ENCODE measurements at places on chromosomes 7 and 10.

- DNase-seq: peak; percentile 61
Observed at GRCh38 chr10:12042409-12042796, 206 bp downstream of the UPF2 start.

- peak; percentile 58 for DNase-seq
Observed at GRCh38 chr10:90276894-90277475, 575.6 kb downstream of the KIF20B start.

- no peak for DNase-seq
Observed at GRCh38 chr7:24717247-24717622, 40.0 kb downstream of the GSDME start.

DNA sequence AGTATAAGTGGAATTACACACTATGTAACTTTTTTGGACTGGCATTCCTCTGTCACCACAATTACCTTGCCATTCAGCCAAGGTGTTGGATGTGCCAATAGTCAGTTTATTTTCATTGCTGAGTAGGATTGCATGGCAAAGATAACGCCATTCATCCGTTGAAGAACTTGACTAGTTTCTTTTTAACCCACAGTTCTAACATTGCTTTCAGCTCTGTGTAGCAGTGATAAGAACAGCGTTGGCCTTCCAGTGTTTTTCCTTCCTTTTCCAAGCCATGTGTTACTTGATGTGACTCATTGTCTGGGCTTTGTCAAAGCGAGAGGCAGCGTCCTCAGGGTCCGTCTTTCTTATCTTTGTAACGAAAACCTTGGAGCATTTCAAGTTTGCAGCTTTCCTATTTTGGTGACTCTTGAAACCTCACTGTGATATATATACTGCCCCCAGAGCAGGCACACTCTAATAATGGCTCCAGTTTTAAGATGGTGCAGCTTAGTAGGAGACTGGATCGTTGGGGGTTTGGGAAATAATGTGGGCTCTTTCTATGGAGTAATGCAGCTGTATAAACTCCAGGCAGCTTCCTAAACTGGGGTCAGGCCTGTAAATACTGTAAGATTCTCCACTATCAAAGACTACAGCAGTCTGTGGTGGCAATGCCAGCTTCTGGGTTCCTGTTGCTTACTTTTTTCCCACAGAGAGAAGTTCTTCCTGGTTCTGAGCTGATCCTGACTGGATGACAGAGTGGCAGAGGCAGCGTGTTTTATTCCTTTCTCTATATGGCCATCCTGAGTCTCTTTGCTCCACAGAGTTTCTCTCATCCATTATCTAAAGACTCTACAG, 41.7 kb downstream of the AKR1E2 start:
- DNase-seq: no peak

DNA sequence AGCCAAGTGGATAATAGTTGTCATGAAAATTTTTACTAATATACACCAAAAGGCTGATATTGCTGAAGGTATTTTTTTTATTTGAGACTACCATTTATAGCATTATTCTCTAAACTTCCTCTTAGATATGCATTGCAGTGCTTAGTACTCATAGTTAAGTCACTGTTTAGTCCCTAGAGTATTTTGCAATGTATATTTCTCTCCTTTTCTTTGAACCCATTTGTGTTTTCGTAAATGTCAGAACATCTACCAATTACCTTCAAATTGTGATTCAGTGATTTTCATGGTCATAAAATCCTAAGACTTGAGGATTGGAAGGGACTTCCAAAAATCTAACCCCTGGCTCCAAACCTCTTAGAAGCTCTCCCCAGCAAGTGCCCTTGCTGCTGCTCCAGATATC, 21.5 kb upstream of the CYP26C1 start:
- DNase-seq: peak; percentile 24

DNA sequence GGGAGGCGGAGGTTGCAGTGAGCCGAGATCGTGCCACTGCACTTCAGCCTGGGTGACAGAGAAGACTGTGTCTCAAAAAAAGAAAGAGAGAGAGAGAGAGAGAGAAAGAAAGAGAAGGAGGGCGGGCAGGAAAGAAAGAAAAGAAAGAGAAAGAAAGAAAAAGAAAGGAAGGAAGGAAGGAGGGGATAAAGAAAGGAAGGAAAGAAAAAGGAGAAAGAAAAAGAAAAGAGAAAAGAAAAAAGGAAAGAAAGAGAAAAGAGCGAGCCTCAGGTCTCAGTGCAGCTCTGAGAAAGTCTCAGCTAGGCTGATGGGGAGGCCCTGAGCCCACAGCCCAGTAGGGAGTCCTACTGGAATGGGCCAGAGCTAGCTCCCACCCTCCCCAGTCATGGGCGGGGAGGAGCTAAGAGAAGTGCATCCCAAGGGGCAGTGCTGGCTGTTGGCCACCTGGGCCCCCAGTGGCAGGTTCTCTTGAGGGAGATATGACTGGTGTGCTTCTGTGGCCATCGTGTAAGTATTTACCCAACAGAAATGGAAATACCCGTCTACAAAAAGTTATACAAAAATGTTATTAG, 69.3 kb downstream of the ABRAXAS2 start:
- no peak for DNase-seq

DNA sequence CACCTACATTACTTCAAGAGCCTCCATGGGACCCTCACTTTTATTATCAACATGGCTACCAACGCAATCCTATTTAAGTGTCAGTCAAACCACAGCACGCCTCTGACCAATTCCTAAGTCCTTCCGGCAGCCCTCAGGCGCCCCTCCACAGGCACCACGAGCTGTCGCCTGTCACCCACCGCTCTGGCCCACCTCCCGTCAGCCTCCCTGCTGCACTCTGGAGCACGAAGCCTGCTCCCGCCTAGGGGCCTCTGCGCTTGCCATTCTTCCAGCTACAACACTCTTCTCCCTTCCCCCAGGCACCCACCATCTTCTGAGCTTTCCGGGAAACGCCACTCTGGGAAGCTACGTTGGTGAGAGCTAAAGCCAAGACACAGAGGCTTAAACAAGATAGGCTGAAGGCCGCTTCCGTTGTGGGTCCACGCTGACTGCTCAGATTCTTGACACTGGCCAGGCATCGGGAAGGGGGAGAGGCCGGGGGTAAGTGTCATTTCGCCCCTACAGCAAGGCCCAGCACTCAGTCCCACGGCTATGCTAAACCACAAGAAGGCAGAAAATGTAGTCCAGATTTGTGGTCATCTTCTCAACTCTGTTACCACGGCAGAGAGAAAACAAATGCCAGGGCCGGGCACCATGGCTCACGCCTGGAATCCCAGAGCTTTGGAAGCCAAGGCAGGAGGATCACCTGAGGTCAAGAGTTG, 56.7 kb downstream of the GNA12 start:
- DNase-seq: no peak

- peak; percentile 94 for DNase-seq
Observed at GRCh38 chr10:80154978-80155695, 22.6 kb downstream of the PLAC9 start.

- DNase-seq: peak; percentile 38
Observed at GRCh38 chr10:125692196-125692595, 9.2 kb upstream of the TEX36 start.

- DNase-seq: no peak
Observed at GRCh38 chr7:152858761-152859160, 99.2 kb downstream of the ACTR3B start.

- DNase-seq: no peak
Observed at GRCh38 chr10:128211064-128211504, 84.9 kb upstream of the MKI67 start.

- DNase-seq: peak; percentile 61
Observed at GRCh38 chr10:29482591-29483431, 152.0 kb downstream of the SVIL start.

DNA sequence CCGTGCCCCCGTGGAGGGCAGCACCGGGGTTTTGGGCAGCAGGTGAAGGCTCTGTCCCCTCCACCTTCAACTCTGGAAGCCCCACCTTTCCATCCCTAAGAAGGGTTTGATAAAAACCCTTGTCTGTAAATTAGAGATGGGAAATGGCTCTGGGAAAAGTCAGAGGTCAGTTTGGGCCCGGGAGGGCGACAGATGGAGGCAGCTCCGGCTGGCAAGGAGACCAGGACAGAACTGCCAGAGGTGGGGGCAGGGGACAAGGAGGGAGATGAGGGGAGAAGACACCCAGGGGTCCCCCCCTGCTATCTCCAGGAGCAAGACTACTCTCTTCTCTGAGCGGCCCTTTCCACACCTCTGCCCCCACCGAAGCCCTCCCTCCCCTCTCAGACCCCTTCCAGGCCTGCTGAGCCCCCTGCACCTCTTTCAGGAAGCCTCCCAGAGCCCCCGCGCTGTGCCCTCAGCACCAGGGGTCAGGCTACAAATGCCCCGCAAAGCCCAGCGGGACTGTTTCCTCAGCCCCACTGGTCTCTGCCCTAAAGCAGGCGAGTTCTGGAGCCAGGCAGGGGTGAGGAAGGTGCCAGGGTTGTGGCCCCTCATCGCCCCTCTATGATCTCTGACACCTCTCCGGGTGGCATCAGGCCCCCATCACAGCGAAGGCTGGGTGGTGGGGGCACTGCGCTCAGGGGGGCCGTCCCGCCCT, 980 bp upstream of the SH2B2 start:
- DNase-seq: no peak

- peak; percentile 80 for DNase-seq
Observed at GRCh38 chr7:66140924-66141323, 26.3 kb downstream of the CRCP start.

DNA sequence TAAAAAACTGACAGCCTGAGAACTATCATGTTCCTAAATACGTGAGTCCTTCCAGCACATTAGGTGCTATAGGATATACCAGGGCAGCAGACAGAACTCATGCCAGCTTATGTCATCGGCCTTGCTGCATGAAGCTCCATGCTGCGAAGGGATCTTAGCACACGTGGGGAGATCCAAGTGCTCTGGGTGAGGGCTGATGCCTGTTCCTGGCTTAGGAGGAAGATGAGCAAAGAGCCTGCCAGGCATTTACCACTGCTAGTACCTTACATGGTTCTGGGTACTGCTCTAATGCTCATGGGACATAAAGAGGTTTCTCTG, 43.2 kb downstream of the SVIL start:
- no peak for DNase-seq

DNA sequence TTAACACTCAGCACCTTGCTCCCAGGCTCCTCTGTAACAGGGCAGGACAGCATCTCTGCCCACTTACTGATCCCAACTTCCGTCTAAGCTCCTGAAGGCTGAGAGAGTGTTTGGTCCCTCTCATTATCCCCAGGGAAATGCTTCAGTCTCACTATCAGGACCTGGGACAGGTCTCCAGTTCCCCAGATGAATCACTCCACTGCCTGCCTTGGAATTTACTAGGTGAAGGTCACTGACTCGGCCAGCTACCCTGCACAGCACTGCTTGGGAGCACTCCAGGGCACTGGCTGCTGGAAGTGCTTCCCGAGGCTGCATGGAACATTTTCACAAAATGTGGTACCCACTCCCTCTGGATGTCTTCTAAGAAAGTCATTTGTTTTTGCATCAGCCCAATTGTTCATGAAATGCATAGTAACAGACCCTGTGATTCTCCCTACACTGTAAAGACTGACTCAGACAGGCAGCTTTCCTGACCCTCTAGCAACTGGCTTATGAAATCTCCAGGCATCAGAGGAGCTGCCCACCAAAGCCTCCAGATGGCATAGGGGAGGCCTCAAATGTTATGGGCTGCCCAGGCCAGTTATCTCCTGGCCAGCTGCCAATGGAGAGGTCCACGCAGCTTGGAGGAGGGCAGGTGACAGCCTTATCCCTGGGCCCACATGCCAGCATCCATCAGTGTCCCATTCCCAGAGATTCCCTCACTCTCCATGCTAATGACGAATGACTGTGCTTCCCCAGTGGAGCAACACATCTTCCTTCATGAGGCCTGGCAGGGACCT, 89.1 kb downstream of the GFRA1 start:
- peak; percentile 1 for DNase-seq

- DNase-seq: peak; percentile 67
Observed at GRCh38 chr7:36280840-36281812, 108.5 kb upstream of the ANLN start.

- no peak for DNase-seq
Observed at GRCh38 chr10:42755028-42755451, 27.6 kb upstream of the BMS1 start.

- DNase-seq: no peak
Observed at GRCh38 chr10:64091897-64092296, 570.7 kb downstream of the REEP3 start.

- no peak for DNase-seq
Observed at GRCh38 chr7:90660100-90660499, 64.0 kb downstream of the CDK14 start.

DNA sequence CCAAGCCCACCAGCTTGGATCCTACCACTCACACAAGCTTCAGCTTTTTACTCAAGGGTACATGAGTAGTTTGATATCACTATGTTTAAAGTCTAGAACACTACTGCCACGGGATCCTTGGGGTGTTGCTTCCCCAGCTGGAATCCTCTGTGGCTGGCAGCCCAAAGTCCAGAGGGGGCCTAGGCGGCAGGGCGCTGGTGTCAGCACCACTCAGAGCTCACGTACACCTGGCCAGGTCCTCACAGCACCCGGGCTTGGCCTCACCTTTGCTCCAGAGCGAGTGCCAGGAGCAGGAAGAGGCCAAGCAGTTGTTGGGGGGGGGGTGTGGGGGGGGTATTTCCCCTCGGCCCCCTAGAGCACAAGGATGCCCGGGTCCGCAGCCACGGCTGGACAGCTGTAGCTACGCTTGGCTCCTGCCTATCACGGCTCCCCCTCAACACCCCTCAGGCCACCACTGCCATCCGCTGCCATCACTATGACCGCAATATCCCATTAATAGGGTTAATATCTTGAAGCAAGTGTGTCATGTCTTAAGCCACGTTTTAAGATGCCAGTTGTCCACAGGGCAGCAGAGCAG, 17.0 kb downstream of the ZDHHC6 start:
- DNase-seq: no peak

GRCh38 chr10:11448190-11448544, 163.3 kb downstream of the USP6NL start:
- DNase-seq: no peak

- DNase-seq: peak; percentile 51
Observed at GRCh38 chr10:119030421-119031250, 1.1 kb downstream of the NANOS1 start.

GRCh38 chr7:36601601-36602000, 122.7 kb downstream of the AOAH start:
- DNase-seq: no peak

DNA sequence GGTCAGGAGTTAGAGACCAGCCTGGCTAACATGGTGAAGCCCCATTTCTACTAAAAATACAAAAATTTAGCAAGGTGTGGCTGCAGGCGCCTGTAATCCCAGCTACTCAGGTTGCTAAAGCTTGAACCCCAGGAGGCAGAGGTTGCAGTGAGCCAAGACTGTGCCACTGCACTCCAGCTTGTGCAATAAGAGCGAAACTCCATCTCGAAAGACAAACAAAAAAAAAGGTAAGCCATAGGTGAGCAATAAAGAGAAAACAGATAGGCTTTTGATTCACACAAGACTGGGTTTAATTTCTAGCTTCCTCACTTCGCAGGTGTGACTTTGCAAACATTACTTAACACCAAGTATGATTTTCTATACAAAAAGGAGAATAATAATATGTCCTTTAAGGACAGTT, 72.3 kb upstream of the ACBD5 start:
- DNase-seq: no peak

- no peak for DNase-seq
Observed at GRCh38 chr10:79147796-79148451, 79.2 kb downstream of the ZMIZ1 start.

- DNase-seq: peak; percentile 52
Observed at GRCh38 chr10:72692994-72693781, 1.2 kb downstream of the MCU start.

- DNase-seq: peak; percentile 38
Observed at GRCh38 chr7:81685270-81685868, 84.5 kb downstream of the HGF start.

All from foreskin fibroblast (primary cell).